Panc1 (cell line): ENCODE measurements at places on chromosomes 5 and 9.

GRCh38 chr5:156378159-156378558 lies 51.2 kb downstream of the SGCD start:
- DNase-seq = no peak

DNA sequence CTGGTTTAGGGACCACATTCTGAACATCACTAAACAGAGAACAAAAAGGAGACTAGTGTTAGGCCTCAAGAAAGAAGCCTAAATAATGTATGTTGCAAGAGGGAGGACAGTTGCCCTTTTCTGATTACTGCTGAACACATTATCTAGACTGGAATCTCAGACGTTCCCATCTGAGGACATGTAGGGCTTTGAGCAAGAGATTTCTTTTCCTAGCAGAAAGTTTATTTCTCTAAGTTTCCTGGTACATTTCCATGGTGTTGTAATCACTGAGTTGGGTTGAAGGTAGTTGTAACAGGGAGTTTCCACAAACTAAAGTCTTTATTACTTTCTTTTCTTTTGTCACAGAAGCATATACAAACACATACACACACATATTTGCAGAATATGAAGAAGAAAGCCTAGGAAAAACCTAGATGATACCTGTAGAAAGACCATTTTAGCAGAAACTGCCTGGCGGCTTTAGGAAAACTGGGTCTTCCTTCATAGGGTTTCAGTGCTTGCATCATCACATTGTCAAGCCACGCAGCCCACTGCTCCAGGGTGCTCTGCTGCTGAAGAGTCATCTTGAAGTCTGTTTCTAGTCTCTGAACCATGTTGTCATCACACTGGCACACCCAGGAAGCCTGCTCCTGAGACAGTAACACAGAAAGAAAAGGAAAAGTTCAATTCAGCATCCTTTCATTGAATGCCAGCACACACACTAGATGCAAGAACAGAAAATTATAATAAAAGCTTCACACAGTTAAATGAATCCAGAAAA lies 269.1 kb downstream of the RFX3 start:
- DNase-seq = no peak

- DNase-seq = no peak
These were observed at the start of gene HRCT1 for GRCh38 chr9:35905912-35906679. TSS of gene HRCT1 (plus strand) at chr9:35906202. CDS start at chr9:35906288, 86 bp downstream.

DNA sequence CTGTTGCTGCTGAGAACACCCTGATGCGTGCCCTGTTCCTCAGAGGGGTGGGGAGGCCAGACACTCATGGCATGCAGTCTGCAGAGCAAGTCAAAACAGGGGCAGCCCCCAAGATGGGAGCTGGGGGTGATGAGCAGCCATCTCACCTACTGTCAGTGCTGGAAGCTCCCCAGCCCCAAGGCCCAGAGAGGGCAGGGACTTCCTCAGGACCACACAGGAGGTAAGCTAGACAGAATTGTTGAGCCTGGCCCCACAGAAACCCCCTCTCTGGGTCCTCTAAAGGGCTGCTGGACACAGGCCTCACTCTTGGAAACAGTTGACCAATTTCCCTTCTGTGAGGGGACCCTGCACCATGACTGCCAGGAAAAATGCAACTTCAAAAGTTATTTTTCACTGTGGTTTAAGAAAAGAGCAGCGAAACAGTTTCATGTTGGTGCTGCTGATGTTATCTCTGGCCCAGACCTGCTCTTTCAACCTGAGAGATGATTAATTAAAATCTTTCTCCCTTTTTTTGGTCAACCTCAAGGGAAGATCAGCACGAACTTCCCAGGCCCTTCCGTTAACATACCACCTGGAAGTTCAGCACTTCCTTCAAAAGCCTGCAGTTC lies 9.6 kb downstream of the CSF2 start:
- no peak for DNase-seq
